ENCODE measurements at places on chromosomes 1 and 21. TPM values are rescaled to one million over a fixed set of nuclear protein-coding genes. Genes with fewer than 3 reads are reported as not detected.

MAGOH gene
- 38.8 TPM for total RNA-seq

- no peak for DNase-seq
Observed at GRCh38 chr1:14612256-14612655, 13.8 kb downstream of the KAZN start.

DNA sequence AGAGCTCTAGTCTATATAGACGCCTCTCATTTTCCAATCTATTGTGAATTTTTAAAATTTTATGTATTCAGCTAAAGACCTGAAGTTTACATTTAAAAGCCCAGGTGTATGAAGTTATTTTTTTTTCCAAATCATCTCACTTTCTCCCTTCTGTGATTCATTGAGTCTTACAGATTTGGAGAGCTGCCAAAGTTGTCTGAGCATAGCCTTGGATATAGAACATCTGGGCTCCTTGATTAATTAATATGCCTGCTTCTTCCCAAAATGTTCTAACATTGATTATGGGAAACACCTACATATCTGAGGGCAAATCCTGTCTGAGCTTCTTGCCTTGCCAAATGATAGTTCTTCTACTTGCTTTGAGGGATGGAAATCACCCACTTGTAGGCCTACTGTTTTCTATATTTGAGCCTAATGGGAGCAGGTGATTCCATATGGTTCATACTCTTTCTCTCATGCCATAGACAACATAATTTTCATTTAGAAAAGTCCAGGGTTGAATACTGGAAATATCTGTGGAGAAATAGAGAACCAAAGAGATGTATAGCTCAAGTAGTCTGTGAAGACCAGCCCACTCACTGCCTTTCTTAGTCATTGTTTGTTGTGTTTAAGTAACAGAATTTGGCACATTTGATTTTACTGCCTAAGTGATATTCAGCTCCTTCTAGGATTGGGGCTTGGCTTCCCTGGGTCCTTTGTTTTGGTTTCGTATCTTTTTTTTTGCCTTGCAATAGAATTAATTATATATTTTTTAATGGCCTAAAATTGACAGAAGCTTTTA lies 46.2 kb downstream of the MACF1 start:
- no peak for DNase-seq

GRCh38 chr1:147478521-147478920 lies 62.8 kb upstream of the BCL9 start:
- no peak for DNase-seq

DNA sequence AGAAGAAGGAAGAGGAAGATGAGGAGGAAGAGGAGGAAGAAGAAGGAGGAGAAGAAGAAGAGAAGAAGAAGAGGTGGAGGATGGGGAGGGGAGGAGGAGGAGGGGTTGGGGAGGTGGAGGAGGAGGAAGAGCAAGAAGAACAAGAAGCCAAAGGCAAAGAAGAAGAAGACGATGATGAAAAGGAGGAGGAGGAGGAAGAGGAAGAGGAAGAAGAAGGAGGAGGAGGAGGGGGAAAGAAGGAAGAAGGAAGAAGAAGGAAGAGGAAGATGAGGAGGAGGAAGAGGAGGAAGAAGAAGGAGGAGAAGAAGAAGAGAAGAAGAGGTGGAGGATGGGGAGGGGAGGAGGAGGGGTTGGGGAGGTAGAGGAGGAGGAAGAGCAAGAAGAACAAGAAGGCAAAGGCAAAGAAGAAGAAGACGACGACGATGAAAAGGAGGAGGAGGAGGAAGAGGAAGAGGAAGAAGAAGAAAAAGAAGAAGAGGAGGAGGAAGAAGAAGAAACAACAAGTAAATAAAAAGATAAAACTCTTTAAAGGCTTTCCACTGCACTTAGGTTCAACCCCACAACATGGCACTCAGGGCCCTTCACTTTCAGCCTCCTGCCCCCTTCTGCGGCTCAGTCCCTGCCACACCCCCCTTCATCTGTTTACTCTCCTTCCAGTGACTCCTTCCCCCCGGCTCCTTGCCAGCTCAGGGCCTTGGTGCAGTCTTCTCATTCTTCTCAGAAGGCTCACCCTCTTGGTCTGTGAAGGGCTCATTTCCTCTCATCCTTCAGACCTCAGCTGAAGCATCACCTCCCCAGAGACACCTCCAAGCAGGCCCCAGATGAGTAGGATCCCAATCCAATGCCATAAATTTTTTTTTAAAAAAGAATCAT lies 114.0 kb downstream of the KCNN3 start:
- DNase-seq, result no peak

DNA sequence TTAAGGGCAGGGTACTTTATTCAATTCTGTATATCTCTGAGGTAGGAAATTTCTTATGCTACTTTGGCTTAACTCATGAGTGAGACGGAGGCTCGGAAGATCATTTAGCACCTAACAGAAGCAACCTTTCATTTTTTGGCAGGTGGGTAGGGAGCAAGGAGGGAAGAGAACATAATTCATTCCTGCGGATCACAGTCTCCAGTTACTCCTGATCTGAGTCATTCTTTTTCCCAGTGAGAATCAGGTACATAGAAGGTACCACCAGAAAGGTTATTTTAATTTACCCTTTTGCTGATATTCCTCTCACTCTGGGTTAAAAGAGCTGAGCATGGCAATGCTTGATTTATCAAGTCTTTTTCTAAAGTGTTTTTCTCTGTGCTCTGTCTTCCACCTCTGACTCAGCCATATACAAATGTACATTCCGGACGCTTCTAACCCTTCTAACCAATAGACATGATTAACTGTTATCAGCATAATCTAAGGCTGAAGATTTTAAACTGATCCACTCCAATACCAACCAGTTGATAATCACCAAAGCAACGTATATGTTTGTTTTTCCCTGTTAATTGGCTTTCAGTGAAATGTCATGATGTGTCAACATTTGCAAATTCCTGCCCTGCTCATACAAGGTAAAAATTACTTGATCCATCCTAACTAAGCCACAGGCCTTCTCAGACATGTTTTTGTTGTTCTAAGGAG lies 271.7 kb downstream of the DUSP10 start:
- no peak for DNase-seq

GRCh38 chr1:226579781-226580323 lies 31.3 kb downstream of the STUM start:
- DNase-seq, result peak; percentile 11

GRCh38 chr21:38768471-38769063 lies 37.2 kb upstream of the ETS2 start:
- no peak for DNase-seq

- no peak for DNase-seq
Observed at GRCh38 chr1:66916320-66916719, 8.3 kb downstream of the DNAI4 start.

DNA sequence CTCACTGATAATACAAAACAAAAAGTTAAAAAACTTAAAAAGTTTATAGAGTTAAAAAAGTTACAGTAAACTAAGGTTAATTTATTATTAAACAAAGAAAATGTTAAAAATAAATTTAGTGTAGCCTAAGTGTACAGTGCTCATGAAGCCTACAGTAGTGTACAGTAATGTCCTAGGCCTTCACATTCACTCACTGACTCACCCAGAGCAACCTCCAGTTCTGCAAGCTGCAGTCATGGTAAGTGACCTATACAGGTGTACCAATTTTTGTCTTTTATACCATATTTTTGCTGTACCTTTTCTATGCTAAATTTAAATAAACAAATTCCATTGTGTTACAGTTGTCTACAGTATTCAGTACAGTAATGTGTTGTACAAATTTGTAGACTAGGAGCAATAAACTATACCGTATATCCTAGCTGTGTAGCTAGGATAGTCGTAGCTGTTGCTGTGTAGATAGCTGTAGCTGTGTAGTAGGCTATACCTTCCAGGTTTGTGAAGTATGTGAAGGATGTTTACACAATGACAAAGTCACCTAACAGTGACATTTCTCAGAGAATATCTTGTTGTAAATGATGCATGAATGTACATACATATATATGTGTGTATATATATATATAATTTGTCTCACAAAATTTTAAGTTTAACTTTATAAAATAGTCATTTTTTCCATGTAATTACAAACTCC lies 140.2 kb downstream of the TGFB2 start:
- DNase-seq, result no peak

DNA sequence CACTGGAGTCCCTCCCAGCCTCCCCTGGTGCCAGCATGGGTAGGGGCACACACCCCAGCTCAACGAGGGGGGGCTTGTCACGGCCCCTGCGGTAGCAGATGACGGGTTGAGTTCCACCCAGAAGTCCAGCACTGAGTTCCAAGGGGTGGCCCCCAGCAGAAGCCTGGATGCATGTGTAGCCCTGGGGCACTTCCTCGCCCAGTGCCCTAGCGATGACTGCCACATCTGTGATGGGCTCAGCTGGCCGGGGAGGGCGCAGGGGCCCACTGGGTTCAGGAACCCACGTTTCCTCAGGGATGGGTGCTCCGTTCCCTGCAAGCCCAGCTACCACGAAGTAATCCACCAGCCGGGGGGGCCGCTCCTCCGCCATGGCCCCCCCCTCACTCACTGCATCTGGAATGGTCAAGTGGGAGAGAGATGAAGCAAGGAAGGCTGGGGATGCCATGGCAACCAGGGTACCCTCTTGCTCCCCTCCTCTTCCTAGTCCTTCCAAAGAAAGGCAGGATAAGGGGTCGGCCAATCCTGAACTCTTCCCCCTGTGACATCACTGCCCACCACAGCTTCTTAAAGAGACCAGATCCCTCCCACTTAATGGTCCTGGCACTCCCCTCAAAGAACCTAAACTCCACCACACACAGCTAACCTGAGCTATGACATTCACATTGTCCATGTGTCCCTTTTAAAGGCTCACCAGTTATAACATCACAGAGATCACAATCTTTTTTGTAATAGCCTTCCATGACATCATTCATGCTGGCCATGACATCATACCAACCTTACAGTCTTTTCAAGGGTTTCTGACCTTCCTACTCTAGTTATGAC lies 2.3 kb downstream of the DENND4B start:
- no peak for DNase-seq

- DNase-seq, result no peak
Observed at GRCh38 chr1:233327651-233328141, at the start of gene MAP3K21. Gene MAP3K21 (plus strand): TSS chr1:233327724. CDS start chr1:233328029, 305 bp downstream.

GRCh38 chr1:11590395-11590794 lies 63.8 kb downstream of the FBXO2 start:
- DNase-seq, result no peak

GRCh38 chr1:215569986-215570824 lies 3.1 kb downstream of the KCTD3 start:
- no peak for DNase-seq

Measured in upper lobe of right lung (tissue), 1 donor.